ENCODE measurements at places on chromosomes 5 and 9. TPM values are rescaled to one million over a fixed set of nuclear protein-coding genes. Genes with fewer than 3 reads are reported as not detected.

Gene MED7
- total RNA-seq = 17.0 TPM

Gene LMX1B
- not detected for total RNA-seq

Gene PBX3
- 20.2 TPM for total RNA-seq

Gene GDA
- not detected for total RNA-seq

Gene ACER2
- 1.9 TPM for total RNA-seq

Gene HAVCR1
- 2.2 TPM for total RNA-seq

Gene KIF12
- total RNA-seq = not detected
